Upper lobe of right lung (tissue), 1 donor: ENCODE measurements at places on chromosomes 1 and 21. TPM values are rescaled to one million over a fixed set of nuclear protein-coding genes. Genes with fewer than 3 reads are reported as not detected.

GRCh38 chr1:47797575-47797974 is 199.6 kb downstream of the TRABD2B start:
- no peak for DNase-seq

DNA sequence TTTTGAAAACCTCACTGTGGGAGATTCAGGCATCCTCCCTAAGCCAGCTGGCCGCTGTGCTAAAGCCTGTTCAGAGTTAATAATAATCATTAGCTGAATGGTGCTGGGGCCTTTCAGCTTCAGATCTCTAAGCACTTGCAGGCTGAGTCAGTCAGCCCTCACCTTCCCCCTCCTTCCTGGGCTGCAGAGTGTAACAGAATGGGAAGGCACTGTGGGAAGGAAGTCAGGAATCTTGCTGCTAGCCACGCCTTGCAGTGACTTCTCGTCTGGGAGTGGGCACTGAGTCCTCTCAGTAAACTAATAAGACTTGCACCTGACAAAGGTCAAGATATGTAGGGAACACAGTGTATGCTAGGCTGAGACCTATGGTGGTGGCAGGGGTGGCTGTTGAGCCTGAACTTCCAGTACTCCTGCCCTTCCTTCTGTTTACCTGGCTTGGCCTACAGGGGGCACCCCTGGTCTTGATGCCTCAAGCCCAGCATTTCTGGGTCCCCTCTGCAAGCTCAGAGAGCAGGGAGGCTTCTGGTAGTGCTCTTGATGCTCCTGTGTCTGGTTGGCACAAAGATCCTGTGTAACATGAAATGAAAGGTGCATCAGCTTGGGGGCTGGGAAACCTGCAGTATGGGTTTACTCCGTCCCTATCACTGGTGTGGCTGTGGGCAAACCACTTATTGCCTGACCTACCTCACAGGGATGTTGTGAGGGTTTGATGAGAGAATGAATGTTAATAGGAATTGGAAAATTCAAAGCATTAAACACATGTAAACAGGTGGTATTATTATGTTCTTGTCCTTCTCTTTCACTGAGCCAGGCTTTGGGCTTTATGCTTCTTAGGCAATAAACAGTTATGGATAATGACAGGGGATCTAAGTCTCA is 6.0 kb downstream of the CYB561D1 start:
- DNase-seq, result peak; percentile 77

GRCh38 chr1:237814319-237814924 is 76.3 kb downstream of the ZP4 start:
- no peak for DNase-seq

DNA sequence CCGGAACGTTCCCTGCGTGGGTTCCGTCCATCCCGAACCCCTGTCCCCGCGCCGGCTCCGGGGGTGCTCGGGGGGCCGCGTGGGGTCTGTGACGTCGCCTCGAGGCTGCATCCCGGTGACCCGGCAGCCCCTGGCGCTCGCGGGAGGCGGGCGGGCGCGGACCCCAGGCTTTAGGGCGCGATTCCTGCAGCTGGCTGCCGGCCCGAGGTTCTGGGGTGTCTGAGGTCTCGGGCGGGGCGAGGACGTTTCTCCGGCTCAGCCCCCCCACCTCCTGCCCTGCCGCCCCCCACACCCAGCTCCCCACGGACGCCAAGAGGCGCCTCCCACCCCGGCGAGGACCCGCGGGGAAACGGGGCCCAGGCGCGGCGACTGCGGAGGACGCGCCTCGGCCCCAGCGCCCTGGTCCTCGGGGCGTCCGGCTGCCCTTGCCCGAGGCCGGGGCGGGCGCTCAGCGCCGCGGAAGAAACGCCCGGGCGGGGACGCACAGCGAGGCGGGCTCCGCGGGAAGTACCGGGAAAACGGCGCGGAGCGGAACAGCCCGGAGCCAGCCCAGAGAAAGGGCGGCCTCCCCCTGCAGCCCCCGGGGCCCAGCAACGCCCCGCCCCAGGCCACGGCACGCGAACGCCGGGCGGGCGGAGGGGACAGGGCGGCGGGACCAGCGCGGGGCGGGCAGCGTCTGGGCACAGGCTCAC is 1.3 kb upstream of the PCBP3 start:
- no peak for DNase-seq

GRCh38 chr1:112870887-112871646 is 84.9 kb downstream of the SLC16A1 start:
- no peak for DNase-seq

GRCh38 chr1:233031521-233031920 is 81.1 kb downstream of the NTPCR start:
- DNase-seq, result no peak

GRCh38 chr1:72379072-72379471 is 96.7 kb upstream of the NEGR1 start:
- DNase-seq, result no peak

- DNase-seq, result no peak
These were observed 57.8 kb upstream of the HSD17B7 start for GRCh38 chr1:162732566-162733335.

- no peak for DNase-seq
These were observed 43.1 kb upstream of the COX20 start for GRCh38 chr1:244792188-244792850.

DNA sequence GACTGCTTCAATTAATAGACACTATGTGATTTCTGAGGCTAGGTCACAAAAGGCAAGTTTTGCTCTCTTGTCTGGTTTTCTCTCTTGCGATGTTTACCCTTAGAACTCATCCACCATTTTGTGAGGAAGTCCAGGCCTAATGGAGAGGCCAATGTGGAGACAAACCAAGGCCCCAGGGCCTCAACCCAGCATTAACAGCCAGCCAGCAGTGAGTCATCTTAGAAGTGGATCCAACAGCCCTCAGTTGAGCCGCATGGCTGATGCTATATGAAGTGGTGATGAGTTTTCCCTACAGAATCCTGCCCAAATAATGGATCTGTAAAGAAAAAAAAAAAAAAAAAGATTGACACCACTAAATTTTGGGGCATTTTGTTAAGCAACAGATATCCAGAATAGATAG is 95.1 kb downstream of the DNTTIP2 start:
- DNase-seq, result no peak

Gene MYBPH
- total RNA-seq, result not detected

Gene FAM72B
- total RNA-seq, result 0.55 TPM

Gene HCN3
- 2.6 TPM for total RNA-seq
